ENCODE measurements at places on chromosomes 16 and 17.

DNA sequence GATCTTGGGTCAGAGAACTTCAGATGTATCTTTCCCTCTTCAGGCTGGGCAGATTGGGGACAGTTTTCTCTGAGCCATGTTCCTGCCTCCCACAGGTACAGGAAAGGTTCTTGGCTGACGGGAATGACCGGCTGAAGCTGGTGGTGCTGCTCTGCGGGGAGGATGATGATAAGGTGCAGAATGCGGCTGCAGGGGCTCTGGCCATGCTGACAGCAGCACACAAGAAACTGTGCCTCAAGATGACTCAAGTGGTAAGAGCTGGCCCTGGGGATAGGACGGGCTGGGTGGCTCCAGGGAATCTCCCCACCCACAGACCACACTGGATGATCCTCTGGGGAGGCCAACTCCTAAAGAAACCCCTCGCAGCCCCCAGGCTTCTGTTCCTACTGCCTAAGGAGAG lies 10.9 kb downstream of the SLC35G3 start:
- DNase-seq = no peak

- DNase-seq = no peak
Measured at GRCh38 chr17:50640686-50641351, 6.1 kb downstream of the ABCC3 start.

DNA sequence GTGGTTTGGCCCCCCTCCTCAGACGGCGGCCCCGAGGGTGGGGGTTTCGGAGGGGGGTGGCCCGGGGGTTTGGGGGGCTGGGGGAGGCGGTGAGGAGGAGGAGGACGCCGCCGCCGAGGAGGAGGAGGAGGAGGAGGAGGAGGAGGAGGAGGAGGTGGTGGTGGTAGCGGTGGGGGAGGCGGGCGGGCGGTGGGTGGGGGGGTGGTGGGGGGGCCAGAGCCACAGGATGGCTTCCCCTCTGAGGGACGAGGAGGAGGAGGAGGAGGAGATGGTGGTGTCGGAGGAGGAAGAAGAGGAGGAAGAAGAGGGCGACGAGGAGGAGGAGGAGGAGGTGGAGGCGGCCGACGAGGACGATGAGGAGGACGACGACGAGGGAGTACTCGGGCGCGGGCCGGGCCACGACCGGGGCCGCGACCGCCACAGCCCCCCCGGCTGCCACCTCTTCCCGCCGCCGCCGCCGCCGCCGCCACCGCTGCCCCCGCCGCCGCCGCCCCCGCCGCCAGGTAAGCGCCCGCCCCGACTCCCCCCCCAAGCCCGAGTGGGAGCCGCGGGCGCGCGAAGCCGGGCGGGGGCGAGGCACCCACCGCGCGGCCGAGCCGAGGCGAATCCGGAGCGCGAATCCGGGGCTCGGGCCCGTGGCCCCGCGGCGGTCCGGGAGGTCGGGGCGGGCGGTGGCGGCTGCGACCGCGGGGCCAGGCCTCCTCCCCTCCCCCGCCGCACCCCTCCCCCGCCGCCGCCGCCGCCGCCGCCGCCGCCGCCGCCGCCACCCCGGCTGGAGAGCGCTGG lies 3.8 kb upstream of the CHD3 start:
- DNase-seq = no peak

DNA sequence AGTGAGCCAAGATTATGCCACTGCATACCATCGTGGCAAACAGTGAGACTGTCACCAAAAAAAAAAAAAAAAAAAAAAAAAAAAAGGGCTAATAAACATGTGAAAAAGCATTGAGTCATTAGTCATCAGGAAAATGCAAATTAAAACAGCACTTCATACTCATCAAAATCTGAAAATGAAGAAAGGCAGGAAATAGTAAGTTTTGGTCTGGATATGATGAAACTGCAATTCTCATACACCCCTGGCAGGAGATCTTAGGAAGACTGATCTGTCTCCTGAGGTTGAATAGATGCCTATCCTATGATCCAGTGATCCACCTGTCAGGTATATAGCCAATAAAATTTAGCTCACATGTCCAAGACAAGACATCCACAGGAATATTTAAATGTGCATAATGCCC lies 212.7 kb downstream of the CPPED1 start:
- DNase-seq = no peak

- no peak for DNase-seq
Measured at GRCh38 chr17:72654706-72655105, 437.8 kb downstream of the SLC39A11 start.

DNA sequence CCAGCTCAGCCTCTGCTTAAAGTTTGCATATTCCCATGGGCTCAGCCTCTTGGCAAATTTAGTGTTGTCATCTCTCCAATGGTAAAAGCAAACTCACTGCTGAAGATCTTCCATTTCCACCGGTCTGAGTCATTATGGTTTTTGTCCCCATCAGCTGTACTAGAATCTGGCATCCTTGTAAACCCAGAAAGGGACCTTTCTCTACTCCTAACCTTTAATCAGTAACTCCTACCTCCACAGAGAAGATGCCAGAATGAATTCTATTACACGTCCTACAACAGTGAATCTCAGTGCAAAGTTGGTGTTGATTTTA lies 45.8 kb downstream of the ZNF652 start:
- DNase-seq = no peak

DNA sequence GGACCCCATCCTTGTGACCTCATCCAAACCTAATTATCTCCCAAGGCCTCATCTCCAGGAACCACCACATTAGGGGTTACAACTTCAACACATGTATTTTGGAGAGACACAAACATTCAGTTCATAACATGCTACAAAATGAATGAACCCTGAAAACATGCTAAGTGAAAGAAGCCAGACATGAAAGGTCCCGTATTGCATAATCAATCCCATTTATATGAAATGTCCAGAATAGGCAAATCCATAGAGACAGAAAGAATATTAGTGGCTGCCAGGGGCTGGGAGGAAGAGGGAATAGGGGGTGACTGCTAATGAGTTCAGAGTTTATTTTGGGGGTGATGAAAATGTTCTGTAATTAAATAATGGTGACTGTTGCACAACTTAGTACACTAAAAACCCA lies 3.7 kb upstream of the IL34 start:
- DNase-seq = no peak

- no peak for DNase-seq
Measured at GRCh38 chr16:8571061-8571596, 19.2 kb downstream of the TMEM114 start.

- no peak for DNase-seq
Measured at GRCh38 chr16:71594000-71594646, 17.2 kb upstream of the TAT start.

- no peak for DNase-seq
Measured at GRCh38 chr17:58187063-58187462, 5.5 kb upstream of the EPX start.

DNA sequence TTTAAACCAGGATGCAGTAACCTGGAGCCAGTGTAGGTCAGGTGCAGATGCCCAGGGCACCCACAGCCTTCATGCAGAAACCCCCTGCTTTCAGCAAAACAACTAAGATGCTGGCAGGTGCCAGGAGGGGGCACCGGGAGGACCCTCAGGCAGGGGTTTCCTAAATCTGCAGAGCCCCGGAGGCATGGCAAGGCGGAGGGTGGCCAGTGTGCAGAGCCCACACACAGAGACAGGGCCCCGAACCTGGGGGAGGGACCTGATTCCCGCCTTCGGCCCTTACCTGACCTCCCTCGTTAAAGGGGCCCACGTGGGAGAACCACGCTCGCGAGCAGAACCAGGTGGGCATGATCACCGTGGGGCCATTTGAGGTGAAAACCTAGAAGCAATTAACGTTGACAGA lies 114.0 kb upstream of the METRNL start:
- no peak for DNase-seq

DNA sequence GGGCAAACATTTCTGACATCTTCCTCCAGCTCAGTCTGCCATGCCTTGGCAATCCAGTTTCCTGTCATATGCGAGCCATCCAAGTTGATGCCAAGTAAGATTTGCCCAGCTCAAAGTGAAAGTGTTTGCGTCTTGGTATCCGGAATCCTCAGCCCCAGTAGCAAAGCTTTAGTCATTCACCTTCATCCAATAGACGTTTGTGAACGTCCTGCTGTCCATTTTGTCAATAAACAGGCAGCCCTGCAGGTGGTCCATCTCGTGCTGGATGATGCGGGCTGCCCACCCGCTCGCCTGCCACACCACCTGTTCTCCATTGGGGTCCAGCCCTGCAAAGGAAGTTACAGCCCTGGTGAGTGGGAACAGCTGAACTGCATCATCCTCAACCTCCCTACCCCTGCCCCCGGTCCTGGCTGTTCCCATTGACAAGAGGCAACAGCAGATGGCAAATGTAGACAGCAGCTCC lies 1.5 kb downstream of the PDF start:
- no peak for DNase-seq

GRCh38 chr17:68334393-68334792 lies 43.1 kb downstream of the ARSG start:
- no peak for DNase-seq

DNA sequence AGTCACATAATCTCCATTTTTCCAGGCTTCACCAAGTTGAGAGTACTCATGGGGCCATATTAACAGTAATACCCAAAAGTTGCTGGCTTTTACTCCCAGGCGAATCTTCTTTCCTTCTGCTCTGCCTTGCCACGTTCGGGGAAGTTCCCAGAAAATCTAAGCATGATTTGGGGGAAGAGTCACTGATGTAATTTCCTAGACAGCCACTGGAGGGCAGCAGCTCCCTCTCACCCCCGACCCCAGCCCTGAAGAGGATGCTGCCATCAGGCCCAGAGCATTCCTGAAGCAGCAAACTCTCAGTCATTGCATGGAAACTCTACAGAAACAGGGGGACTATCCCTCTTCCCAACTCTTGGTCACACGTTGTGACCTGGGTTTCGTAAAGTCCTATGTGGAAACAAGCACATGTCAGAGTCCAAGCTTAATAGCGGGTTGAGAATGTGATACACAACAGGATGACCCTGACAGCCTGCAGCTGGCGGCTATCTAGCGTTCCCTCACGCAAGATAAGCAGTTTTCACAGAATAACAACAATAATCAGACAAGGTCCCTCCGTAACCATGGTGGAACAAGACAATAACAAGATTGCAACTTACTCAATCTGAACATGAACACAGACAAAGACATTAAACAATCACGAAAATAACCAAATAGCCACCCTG lies 43.8 kb upstream of the DHX40 start:
- DNase-seq = peak; percentile 25

- no peak for DNase-seq
Measured at GRCh38 chr16:27252206-27252585, 16.4 kb downstream of the NSMCE1 start.

DNA sequence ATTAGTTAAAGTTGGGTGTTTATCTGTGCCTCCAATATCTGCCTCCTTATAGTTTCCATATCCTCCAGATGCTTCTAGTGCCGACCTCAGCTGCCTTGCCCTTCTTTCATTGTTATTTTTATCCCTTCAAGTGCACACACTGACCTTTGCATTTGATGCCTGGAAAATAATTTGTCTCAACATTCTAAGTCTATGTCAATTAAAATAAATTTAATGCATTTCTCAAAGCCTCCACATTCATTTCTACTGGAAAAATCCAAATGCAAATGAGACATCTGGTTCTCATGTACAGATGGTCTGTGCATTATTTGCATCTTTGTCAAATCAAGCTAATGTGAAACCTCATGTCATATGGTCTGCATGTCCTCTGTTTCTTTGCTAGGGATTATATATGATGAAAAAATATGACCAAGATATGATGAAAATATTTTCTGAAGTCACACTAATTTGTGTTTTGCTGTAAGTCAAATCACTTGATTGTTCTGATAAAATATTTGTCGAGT lies 61.4 kb downstream of the TMEM100 start:
- DNase-seq = no peak

DNA sequence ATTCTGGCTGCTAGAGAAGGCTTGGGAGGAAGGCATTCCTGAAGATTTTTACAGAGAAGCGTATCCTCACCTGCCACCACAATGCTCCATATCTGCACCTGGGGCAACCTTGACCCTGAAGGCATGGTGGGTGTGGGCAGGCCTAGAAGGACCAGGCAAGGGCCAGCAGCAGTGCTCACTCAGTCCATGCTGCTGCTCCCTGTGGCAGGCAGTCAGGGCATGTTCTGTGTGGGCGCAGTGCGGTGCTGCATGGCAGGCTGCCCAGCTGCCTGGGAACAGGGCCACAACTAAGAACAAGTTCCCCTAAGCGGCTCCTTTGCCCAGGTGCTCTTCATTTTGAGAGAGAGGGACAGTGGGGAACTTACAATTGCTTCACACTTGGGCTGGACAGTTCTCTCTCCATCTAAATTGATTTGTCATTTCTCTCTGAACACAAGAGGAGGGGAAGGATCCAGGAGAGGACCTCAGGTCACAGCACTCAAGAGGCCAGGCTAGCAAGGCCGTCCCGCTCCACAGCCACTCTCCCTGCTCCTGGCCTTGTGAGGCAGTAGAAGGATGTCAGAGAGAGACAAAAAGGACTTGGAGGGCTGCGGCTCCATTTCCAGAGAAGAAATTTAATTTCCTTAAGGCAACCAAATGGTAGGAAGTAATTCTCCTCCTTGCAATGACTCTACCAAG lies 158.8 kb downstream of the AATF start:
- DNase-seq = no peak

GRCh38 chr17:62807812-62808575 lies at the start of gene MARCHF10:
Gene MARCHF10, minus strand, starts transcription at chr17:62808314. Its CDS starts 6,579 bp downstream, at chr17:62801735.
- peak; percentile 17 for DNase-seq

DNA sequence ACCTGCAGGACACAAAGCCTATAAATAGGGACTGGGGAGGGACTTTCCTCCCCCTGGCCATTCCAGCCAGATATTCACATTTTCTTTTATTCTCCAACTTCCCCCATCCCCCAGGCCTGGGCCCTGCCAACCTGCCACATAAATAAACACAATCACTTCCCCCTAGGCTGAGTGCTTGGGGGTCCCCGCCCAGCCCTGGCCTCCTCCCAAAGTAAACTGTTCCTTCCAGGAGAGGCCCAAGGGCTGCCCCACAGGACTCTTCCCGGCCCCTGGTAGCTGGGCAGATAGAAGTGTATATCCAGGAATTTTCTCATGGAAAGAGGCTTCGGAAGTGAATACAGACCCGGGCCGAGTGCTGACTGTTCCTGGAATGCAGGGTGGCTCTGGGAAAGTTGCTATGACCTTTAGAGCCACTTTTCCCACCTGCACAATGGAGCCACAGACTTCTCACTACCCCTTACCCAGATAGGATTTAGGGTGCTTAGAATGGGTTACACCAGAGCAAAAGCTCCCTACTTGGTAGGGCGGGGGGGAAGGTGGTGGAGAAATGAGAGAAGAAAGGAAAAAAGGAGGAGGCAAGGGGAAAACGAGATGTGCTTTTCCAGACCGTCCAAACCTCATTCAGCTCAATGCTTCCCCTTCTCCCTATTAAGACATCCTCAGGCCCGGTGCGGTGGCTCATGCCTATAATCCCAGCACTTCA lies 8.5 kb downstream of the CSF3 start:
- no peak for DNase-seq

GRCh38 chr17:48100160-48100559 lies 1.1 kb downstream of the CBX1 start:
- no peak for DNase-seq

- no peak for DNase-seq
Measured at GRCh38 chr16:17396762-17397498, 73.8 kb downstream of the XYLT1 start.

All from stimulated activated CD8-positive, alpha-beta memory T cell treated with anti-CD3 and anti-CD28 coated beads, Interleukin-7, amount 100 ng/mL, for 24 hours (primary cell).